ENCODE measurements at places on chromosomes 3 and 15.

GRCh38 chr3:23859012-23859743, 53.4 kb downstream of the UBE2E1 start:
- no peak for DNase-seq

DNA sequence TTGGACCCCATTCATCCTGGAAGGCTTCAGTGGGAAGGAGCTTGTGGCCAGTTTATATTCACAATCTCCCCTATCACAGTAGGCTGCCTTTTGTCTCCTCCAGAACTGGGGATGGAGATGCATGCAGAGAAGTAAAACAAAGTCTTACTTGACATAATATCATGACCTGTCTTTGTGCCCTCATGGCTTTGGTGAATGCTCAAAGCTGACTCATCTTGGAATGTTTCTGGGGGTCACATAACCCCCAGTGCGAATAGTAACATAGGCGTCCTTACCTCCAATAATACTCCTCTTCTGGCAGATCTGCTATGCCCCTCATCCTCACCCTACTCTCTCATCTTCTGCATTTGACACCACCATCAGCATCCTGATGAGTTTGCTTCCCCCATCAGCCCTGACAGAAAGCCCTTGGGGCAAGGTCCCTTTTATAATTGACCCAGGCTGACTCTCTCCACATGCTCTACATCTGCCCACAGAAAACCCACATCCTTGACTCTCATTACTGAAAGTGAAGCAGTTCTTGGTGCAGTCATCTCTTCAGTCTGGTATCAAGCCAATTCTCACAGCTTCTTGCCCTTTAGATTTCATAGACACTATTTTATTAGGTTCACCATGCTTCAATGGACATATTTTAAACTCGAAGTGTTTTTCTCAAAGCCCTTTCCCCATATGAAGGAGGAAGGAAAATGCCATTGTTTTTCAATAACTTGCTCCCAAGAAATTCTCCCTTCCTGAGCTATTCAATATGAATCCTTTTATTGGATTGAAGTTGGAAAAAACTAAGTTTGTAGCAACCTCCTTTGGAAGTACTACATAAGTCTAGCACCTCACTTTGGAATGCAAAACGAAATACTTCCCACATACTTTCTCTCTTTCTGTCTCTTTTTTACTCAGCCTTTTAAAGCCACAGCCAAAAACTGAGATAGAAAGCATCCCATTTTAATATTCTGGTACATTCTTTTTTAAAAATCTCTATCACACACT, 36.6 kb downstream of the OSTN start:
- no peak for DNase-seq

DNA sequence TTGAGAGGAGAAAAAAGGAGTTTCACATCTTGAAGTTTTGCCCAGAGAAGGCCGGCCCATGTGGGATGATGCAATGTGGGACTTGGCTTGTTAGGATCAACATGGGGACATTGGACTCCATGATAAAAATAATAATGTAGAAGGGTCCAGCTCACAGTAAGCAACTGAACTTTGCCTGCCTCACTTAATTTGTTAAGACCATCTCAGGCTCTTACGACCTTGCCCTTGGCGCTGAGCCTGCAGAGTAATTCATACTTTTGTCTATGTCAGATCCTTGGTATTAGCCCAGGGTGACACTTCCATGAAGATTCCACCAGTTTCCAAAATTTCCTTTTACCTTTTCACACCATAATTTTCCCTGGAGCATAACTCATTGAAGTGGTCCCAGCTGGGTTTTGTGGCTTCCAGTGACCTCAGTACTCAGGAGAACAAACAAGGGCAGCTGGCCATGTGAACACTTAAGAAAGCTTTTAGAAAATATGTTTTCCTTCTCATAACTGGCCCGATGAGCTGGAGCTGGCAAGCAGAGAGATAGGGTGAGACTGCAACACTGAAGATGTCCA, 315.4 kb upstream of the RASGRP1 start:
- DNase-seq: no peak

DNA sequence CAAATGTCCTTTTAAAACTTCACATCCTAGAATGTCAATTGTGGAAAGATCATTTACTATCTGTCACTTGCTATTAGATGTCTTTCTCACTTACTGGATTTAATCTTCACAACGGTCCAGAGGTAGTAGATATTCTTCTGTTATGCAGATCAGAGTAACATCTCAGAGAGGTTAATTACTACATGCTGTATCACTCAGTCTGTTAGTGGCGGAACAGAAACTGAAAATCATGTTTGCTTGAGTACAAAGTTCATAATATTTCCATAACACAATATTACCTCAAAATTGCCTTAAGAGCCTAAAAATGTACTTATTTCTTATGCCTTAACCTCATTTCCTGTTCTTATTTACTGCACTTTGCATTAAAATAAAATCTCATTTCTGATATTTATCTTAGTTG, 28.6 kb upstream of the GPR149 start:
- DNase-seq: no peak

GRCh38 chr3:45082142-45082538, 56.0 kb downstream of the CLEC3B start:
- no peak for DNase-seq

GRCh38 chr3:55636300-55637195, 149.4 kb upstream of the WNT5A start:
- no peak for DNase-seq

DNA sequence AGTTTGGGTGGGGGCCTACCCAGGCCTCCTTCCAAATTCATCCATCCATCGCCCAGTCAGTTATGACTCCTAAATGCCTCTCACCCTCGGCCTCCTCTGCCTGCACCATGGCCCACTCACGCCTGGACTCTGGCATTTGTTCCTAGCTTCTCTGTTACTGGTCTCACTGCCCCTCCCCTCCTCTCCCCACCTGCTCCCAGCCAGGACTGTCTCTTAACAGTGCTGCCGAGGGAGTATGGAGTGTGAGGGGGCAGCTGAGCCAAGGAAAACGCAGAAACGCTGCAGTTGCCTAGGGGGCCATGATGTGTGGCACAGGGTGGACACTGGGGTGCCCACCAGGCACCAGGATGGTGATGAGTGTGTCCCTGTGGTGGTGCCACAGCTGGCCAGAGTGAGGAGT, 3.1 kb downstream of the RCCD1 start:
- DNase-seq: no peak

GRCh38 chr3:39088889-39089288, 18.5 kb downstream of the GORASP1 start:
- no peak for DNase-seq

- no peak for DNase-seq
Measured at GRCh38 chr3:155497930-155498647, 204.6 kb upstream of the STRIT1 start.

DNA sequence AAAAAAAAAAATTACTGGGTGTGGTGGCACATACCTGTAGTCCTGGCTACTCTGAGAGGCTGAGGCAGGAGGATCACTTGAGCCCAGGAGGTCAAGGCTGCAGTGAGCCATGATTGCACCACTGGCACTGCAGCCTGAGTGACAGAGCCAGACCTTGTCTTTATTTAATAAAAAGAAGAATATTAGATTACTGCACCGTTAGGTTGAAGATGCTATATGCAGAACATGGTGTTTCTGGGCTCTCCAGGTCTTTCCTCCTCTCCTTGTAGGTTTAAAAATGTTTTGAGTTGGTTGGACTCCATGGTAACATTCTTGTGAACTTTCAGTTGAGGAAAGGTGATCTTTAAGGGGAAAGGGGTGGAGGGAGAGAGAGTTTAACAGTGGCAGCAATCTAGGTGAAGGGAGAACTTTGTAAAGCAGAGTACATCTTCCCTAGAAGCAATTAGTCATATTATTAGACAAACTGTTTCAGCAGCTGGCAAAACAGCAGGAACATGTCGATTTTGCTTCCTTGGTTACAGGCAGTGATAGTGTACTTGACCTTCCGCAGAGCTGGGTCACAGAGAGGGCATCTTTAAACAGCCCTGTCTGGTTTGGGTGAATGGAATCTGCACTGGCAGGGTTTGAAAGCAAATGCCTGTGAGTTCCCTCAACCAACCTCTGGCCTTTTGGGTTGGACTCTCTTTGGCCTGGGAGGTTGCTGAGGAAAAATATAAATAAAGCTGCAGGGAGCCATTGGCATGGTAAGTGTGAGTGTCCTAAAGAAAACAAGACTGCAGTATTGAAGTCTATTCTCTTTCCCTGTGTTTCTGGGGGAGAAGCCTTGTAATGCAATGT, 42.8 kb downstream of the NR2C2 start:
- DNase-seq: no peak

DNA sequence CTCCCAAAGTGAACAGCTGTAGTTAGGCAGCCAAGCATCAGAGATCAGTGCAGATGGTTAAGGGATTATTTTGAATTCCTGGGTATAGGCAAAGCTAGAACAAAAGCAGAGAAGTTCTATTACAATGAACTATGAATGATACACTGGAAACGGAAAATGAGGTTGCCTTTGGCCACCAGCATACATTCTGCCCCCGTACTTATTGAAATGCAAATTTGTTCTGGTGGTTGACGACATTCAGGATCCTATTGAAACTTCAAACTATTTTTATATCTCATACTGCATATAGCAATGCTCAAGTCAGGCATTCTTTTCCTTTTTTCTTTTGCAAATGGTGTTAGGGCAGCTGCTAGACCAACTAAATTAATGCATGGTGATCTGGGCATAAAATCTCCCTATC, 61.7 kb downstream of the SLC12A1 start:
- DNase-seq: no peak

GRCh38 chr3:175278680-175279079, 419.5 kb downstream of the NAALADL2 start:
- DNase-seq: no peak

DNA sequence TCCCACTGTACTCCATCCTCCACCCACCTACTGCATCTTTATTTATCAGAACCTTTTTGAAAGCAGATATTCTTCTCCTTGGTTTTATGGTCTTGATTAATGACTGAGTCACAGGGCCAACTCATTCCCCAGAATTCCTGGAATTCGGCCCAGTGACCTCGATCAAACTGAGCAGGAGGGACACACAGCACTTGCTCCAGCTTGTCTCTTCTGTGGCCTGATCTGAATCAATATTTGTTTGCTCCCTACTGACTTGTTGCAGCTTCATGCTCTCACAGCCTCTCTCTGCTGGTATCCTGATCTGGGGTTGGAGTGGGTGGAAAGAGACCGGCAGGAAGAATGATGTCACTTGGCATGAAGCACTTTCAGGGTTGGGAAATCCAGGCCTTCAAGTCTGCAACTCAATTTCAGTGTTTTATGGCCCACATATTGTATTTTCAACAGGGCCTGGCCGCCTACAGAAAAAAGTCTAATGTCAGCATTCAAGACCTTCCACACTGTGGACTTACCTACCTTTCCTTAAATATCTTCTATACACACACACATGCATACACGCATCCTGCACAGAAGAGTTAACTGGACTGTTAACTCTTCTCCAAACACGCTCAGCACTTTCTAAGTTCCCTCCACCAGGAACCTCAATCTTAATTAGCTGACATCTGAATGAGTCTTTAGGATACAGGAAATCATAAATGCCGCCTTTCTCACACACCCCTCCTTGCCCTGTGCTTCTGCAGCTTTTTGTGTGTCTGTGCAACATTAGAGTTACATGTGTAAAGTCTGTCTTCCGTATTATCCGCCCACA, 4.6 kb downstream of the ANXA2 start:
- DNase-seq: no peak

GRCh38 chr3:123859177-123859576, 25.0 kb downstream of the MYLK start:
- DNase-seq: no peak

- no peak for DNase-seq
Measured at GRCh38 chr15:69540622-69541021, 88.0 kb downstream of the RPLP1 start.

DNA sequence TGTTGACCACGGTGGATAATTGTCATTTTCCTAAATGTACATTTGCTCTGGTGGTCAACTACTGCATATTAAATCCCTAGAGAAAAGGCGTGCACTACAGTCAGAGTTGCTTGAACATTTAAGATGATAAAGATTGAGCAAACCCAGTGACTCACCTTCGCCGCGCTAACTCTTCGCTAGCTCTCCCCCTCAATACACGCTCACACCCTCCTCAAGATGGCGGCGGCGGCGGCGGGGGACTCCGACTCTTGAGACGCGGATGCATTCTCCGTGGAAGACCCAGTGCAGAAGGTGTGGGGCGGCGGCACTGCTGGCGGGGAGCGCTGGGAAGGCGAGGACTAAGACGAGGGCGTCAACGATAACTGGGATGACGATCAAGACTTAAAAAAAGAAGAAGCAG, 79.8 kb upstream of the PFN2 start:
- no peak for DNase-seq

Measured in T follicular helper cell (primary cell).